Activated effector memory CD4-positive, alpha-beta T cell treated with Interleukin-2 at 50 U/mL for 16 hours (primary cell): ENCODE measurements at places on chromosomes 6 and 20.

DNA sequence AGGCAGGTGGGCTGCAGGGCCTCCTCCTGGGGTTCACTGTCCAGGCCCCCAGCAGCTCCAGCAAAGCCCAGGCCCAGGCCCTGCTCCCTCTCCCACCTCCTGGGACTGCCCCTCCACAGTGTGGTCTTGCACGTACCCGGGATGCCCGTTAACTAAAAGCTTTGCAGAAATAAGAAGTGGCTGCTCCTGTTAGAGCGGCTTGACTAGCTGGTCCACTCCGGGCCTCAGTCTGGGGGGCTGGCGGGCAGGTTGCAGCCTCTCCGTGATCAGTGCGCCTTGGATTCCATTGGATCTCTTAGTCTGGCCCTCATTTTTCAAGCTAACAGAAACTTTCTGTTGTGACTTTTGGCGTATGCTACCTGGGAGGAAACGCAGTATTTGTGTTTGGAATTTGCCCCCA lies 26.9 kb downstream of the SLCO4A1 start:
- no peak for DNase-seq

DNA sequence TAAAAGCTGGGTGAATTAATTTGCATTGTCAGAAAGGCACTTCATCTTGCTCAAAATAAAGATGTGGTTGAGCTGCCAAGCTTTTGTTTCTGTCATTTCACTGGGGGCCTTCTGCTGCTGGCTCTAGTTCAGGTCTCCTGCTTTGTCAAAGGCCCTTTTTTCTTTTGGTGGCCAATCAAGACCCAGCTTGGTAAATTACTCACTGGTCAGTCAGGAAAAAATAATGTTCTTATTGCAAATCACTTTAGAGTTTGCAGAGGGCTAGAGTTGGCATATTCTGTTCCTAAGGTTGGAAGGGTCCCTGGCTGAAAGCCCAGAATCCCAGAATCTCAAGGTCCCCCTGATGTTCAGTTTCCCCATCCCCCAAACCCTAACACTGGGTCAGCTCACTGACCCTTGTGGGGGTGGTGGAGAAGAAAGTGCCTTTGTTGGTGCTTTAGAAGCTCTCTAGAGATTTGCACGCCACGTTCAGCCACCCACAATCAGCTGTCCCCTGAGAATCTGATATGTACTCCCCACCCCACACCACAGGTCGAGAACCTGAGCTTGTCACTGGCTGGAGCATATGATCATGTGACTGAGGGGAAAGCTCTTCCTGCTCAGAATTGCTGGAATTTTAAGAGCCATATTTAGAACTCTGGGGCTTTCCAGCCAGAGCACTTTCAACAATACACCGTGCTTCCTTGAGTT lies 21.7 kb upstream of the BNIP5 start:
- no peak for DNase-seq

DNA sequence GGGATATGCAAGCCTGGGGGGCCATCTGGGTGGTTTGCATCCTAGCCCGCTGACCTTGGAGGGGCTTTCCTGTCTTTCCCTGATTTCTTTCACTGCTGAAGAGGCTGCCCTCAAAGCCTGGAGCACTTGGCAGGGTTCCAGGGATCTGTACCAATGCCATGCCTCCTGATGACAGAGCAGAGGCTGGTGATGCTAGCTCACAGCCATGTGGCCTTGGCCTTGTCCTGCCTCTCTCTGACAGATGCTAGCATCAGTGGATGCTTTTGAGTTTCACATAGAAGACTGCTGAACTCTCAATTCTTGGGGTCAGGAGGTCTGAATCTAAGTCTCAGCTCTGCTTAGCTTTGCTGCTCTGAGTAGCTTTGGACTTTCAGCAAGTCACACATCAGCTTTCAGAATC lies 21.9 kb upstream of the RREB1 start:
- no peak for DNase-seq

GRCh38 chr6:40930045-40930444 lies 109.0 kb downstream of the UNC5CL start:
- DNase-seq = no peak

DNA sequence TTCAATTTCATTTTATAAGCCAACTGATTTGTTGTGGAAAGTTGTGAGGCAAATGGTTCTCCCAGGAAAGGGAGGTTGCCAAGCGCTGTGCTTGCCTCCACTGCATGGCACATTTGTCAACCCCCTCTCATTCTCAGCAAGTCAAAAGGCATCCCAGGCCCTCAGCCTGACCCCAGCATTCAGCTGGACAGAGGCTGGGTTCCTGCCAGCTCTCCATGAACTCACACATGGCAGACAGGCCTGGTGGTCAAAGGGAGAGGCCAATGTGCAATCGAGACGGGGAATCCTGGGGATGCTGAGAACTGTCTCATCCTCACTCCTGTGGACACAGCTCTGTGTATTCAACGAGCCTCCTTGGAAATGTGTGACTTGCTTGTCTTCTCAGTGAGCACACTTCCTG lies 106.0 kb upstream of the CDH4 start:
- DNase-seq = no peak

DNA sequence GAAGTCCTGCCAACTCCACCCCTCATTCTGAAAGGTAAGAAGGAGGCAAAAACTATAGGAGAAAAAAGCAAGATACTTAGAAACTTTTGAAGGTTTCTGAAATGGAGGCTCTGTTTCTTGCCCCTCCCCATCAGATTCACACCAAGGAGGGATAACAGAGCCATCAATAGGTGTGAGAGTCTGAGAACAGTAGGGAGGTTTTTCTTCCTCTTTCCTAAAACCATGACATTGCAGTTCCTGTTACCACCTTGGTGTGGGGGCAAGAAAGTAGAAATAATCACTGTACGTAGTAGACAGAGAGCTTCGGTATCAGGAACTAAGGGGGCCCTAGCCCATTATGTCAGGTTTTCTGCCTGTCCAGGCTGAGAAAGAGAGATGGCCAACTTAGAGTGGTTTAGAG lies 333.3 kb upstream of the SYNCRIP start:
- DNase-seq = no peak
